ENCODE measurements at places on chromosomes 12 and 14. TPM values are rescaled to one million over a fixed set of nuclear protein-coding genes. Genes with fewer than 3 reads are reported as not detected.

DNA sequence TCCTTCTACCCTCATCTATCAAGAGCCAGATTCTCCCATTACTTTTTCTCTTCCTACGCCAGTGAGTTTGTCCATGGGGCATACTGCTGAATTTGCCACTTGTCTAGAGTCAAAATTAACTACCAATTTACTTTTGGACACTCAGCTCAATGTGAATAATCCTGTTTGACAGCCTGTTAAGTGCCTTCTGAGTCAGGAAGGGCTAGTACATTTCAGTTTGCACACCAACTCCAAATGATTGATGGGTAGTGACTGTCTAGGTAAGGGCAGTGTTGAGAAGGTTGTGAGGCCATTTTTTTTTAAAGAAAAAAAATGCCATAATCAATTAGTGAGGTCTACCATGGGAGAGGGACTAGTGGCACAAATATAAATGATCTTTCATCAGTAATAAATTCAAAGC is 21.8 kb upstream of the TRIM9 start:
- no peak overlapping the region for H3K27ac ChIP-seq
- no peaks in the 10 kb centered on the region for H3K36me3 ChIP-seq
- no peak for DNase-seq
- no peak overlapping the region for H3K4me3 ChIP-seq
- no peaks in the 10 kb centered on the region for H3K4me1 ChIP-seq

CD27 gene
- 0.19 TPM for total RNA-seq

GLIPR1L1 gene
- total RNA-seq: not detected

C12orf42 gene
- not detected for total RNA-seq

SELPLG gene
- 8.1 TPM for total RNA-seq

All from HFFc6 (cell line).